ENCODE measurements at places on chromosomes 4 and X.

DNA sequence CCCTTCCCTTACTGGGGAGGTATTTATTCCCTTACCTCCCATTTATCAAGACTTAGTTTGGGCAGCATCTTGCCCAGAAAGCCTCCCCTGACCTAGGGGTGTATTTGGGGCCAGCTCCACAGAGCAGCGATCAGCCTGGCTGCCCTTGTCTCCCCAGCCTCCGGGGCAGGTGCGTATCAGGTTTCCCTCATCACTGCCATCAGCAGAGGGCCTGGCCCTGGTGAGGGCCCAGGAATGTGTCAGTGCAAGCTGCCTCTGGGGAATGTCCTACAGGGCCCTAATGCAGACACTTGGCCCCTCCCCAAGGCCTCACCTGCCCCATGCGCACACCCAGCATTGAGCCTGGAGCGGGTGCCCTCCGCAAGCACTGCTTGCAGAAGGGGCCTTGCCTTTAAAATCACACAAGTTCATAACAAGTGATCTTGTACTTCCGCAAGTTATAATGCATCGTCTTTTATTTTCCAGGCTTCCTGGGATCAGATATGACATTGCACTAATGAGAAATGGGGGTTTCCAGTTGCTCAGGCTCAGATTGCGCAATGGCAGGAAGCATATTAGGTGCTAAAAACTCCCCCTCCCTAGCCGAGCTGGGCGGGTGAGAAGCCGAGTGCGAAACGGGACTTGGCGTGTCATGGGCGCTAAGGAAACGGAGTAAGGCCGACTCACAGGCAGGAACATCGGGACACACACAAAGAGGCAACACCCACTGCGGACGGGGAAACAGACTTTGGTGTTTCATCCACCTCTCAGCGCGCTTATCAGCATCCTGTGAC, 25.4 kb upstream of the AFAP1 start:
- no peak for DNase-seq

DNA sequence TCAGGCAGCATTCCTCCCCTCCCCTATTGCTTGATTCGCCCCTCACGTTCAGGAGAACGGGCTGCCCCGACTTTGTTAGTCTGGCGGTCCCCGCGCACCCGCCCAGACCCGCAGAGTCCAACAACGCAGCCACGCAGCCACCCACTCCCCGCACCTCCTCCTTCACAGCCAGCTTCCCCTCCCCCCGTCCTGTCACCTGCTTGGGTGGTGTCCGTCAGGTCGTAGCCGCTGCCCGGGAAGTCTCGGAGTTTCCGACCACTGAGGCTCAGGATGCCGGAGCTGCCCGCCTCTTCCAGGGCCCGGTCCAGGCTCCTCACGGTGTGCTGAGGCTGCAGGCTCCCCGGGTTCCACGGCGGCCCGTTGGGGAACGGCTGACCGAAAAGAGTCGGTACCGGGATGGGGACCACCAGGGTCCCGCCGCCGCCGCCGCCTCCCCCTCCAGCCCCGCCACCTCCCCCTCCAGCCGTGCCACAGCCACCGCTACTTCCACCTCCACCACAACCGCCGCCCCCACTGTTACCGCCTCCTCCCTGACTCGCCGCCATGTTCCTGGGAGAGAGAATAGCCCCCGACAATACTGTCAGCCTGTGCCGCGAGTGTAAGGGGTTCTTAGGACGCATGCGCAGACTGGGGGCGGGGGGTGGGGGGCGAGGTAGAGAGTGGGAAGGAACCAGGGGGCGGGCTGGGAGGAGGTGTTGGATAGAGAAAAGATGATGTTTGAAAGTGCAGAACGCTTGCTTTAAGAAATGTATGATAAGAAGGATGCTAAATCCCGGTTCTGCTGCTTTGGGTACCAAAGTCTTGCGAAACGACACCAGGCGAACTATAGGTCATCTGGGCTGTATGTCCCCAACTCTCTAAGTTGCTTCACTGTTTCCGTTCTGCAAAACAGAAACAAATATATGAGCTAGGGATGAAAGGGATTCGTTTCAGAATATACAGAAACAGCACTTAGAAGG, at the start of gene LRCH2:
Gene LRCH2 (minus strand): TSS at position 600 of the 959 bp plus-strand sequence. CDS start 55 bp downstream, at position 545.
- peak; percentile 46 for DNase-seq

- no peak for DNase-seq
Measured at GRCh38 chr4:107317611-107318010, 281.5 kb upstream of the DKK2 start.

DNA sequence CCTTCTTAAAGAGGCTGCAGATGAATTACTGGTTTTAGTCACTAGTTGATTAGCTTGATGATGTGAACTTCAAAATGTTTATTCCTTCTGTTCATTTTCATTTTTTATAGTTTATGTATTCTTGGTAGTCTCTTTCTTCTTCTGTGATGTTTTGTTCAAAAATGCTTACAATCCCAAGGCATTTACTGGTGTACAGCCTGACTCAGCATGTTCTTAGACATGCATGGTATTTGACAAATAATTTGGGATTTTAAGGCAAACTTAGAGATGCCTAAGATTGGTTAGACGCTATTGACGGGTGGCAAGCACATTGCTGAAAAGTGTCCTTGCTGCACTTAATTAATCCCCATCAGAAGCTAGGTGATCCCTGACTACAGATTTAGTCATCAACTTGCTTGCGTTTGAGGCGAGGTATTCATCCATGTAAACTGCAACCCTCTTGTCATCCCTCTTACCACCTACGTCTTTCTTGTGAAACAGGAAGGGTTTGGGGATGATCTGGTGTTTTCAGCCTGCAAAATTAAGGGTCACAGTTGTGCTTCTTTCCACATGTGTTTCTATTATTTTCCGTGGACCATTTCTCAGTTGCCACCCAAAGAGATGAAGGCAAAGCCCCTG, 331.8 kb downstream of the DKK2 start:
- no peak for DNase-seq

GRCh38 chr4:126465341-126465740, 1150.6 kb downstream of the FAT4 start:
- DNase-seq = no peak

DNA sequence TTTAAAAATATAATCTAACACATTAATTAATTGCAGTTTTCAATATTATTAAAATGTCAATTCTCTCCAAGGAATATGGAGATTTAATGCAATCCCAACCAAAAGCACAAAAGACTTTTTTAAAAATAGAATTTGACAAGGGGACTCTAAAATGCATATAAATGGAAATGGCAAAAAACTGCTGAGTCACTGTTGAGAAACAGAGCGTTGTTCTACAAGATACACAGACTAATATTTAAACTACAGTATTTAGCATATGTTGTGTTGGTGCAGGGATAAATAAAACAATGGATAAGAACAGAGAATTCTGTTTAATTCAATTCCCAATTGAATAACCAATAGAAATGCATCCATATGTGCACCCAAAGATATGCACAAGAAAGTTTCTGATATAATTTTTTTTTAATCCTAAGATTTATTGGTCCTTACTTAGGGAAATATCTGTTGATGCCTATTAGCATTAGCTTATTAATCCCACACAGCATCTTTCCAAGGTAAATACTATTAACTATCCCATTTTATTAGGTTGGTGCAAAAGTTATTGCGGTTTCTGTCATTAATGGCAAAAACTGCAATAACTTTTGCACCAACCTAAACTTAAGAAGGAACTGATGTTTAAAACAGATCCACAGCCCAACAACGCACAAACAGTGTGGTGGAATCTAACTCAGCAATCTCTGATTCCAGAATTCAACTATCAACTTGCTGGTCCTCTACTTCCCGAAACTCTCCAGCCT, 86.8 kb upstream of the VEGFC start:
- DNase-seq = no peak

DNA sequence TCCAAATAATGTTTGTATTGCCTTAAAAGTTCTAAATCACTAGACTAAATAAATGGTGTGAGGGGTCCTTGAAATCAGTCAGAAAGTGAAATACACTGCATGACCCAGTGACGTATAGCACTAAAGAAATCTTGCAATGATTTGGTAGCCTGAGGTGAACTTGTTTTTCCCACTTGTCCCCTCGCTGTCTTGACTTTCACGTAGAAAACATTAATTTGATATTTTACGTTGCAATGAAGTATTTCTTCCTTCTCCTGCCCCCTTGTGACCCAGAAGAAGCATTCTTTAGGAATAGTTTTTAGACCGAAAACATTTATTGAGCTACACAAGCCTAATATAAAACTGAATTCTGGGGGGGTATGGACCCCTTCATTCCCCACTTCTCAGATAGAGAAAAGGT, 3.7 kb downstream of the KLB start:
- DNase-seq = no peak

DNA sequence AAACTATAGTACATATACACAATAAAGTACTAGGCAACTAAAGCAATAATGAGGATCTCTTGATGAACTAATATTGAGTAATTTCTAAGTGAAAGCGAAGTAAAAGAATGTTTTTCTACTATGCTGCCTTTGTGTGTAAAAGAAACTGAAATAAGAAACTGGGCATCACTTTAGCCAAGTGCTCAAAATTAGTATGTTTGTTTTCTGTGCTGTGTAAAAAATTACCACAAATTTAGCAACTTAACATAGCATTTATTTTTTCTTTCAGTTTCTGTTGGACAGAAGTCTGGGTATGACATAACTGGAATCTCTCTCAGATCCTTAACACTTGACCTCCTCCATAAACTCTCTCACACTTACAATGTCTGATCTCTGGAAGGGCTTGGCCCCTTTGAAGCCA, 687.1 kb upstream of the MAGEB2 start:
- no peak for DNase-seq

GRCh38 chr4:96093563-96093962, 253.7 kb downstream of the PDHA2 start:
- DNase-seq = no peak

DNA sequence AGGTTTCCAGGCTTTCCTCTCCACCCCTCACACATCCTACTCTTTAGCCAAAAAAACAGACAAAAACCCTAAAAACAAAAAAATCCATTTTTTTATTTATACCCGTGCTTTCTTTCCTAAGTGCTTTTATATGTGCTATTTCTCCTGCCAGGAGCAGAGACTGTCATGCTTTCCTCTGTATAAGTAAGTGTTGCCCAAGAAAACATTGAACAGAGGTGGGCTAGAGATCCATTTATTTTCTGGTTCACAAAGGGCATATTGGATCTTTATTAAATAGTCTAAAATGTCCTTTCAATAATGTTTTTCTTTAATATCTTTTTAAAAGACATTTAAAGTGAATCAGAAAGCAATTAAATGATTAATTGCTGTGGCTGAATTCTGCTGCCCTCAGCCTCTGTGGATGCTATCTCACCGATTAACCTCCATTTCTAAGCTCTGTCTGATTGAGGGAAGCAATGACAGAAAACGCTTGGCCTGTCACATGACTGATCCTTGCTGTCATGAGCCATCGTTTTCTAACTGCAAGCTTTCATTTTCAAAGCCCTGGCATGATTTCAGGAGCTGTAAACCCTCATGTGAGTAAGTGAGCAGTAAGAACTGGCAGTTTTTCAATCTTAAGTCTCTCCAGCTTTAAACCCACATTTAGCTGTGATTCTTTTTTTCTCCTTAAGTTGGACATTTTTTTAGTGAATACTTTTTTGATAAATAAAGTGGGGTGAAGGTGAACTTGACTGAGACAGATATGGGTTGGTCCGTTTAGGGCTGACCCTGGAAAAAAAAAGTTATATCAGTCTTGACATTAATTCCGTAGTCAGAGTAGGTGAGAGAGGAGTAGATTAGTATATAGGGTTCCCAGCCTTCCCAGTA, 180.7 kb upstream of the PGRMC2 start:
- peak; percentile 96 for DNase-seq

DNA sequence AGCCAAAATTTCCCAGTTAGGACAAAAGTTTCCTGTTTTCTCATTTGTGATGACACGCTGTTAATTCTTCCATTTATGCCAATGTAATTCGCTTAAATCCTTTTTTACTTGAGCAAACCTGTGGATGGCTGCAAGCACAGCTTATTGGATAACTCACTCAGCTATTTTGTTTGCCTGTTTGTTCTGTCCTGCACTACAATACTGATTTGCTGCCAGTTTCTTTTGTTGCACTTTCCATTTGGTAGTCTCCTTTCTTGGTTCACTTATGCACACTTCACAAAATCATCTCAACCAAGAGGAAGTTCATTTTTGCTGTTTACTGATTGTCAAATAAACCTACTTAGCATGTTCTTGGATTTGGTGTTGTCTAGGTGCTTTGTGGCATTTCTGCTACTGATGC, 40.3 kb downstream of the MFAP3L start:
- DNase-seq = no peak

DNA sequence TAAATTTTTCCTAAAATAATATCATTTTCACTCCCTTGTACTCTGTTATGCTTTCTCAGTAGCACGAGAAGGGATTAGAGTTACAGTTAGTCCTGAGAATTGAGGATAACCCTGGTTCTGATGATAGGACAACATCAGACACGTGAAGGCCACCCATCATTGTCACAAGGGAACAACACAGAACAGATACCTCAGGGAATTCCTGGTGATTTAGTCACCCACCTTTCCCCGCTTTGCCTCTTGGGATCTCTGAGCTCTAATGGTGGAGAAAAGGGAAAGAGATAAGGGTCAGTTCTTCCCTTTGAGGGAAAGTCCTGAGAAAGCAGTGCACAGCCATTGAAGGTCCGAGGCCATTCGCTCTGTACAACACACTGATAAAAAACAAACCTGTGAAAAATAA, 112.3 kb upstream of the GALNT7 start:
- DNase-seq = no peak

DNA sequence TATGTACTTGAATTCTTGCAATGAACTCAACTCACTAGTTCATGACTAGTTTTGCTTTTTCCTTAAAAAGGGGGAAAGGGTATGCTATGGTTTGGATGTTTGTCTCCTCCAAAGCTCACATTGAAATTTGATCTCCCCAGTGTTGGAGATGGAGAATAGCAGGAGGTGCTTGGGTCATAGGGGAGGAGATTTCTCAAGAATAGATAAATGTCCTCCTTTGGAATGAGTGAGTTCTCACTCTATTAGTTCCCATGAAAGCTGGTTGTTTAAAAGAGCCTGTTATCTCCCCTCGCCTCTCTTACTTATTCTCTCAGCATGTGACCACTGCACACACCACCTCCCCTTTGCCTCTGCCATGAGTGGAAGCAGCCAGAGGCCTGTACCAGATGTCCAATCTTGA, 109.4 kb upstream of the INTU start:
- no peak for DNase-seq

- no peak for DNase-seq
Measured at GRCh38 chr4:11741190-11741652, 312.5 kb upstream of the HS3ST1 start.

GRCh38 chrX:139905051-139905450, 27.8 kb downstream of the ATP11C start:
- DNase-seq = no peak

GRCh38 chrX:103741879-103742278, 31.2 kb downstream of the TMEM31 start:
- DNase-seq = no peak

DNA sequence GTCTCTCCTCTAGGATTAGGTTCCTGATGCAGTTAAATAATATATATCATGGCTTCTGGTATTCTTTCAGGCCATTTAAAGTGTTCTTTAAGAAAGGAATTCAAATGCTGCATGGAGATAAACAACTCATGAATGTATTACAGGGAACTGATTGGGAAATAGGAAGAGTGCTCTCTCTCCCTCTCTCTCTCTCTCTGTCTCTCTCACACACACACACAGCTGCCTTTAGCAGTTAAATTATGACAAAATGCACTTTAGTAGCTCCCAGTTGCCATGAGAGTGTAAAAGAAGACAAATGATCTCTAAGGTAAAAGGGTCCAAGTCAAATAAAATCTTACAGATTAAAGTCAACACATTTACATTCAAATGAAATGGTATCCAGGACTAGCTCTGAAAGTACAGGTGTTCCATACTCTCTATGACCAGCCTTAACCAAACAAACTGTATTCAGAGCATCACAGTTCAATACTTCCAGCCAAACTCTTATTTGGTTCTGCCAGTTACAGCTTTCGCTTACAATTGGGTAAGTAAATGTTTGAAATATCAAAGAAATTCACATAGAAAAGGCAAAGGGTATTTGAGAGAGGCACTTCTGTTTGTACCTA, 94.7 kb upstream of the CXXC4 start:
- DNase-seq = no peak
